ENCODE measurements at places on chromosomes 5 and 9.

- no peak for DNase-seq
Measured at GRCh38 chr5:133994990-133995333, 9.8 kb downstream of the VDAC1 start.

GRCh38 chr5:42923710-42924109 lies 112.0 kb upstream of the SELENOP start:
- no peak for DNase-seq

GRCh38 chr9:107213080-107213479 lies 70.0 kb upstream of the RAD23B start:
- DNase-seq: no peak

DNA sequence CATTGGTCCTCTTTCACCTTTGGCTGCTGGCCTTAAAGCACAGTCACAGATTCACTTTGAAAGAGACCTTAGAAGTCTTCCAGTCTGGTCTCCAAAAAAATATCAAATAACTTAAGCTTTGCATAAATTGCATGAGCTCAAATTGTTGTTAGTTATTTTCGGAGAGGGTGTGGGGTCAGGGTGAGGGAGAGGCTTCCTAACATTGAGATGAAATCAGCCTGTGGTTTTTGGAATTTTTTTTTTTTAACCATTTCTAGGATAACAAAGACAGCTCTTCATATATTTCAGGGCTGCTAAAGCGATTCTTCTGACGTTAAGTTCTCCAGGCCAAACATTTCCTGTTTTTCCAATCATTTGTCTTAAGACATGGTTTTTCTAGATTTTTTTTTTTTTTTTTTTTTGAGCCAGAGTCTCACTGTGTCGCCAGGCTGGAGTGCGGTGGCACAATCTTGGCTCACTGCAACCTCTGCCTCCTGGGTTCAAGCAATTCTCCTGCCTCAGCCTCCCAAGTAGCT lies 4.5 kb downstream of the OCLN start:
- DNase-seq: no peak

GRCh38 chr5:151258816-151259215 lies 5.8 kb downstream of the GM2A start:
- DNase-seq: no peak

- no peak for DNase-seq
Measured at GRCh38 chr5:152568016-152568415, 162.9 kb upstream of the NMUR2 start.

GRCh38 chr5:93240228-93240834 lies 340.7 kb downstream of the NR2F1-AS1 start:
- DNase-seq: no peak

GRCh38 chr5:72531496-72532190 lies 24.4 kb upstream of the ZNF366 start:
- DNase-seq: no peak

- no peak for DNase-seq
Measured at GRCh38 chr9:2662496-2662895, 40.9 kb downstream of the VLDLR start.

DNA sequence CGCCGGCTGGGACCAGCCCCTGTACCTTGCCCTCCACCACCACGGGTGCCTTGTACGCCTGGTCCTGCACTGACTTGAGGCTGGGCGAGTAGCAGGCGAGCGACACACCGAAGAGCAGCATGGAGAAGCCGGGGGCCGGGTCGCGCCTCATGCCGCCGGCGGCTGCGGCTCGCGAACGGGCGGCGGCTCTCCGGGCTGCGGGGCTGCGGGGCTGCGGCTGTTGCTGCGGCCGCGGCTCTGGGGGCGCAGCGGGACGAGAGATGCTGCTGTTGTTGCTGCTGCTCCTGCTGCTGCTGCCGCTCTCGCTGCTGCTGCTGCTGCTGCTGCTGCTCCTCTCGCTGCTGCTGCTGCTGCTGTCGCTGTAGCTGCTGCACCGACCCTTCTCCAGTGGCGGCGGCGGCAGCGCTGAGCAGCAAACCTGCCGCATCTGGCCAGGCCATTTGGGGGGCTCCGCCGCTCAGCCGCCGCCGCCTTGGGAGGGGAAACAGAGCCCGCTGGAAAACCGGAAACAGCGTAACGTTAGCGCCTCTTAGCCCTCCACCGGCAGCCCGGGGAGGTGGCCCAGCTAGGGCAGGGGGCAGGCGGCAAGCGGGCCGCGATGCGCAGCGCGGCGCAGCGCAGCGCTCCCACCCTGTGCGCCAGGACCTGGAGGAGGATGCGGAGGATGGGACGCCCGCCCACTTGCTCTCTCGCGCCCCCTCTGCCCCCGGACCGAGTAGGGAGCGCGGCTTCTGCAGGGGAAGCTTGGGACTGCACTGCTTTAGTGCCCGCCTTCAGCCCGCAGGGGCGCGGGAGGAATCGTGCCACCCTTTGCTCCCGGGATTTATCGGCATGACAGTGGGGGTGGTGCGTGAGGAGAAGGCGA lies at the start of gene NRG2:
NRG2 (minus strand) TSS at position 657 of the 865 bp plus-strand sequence.
- no peak for DNase-seq

GRCh38 chr5:176743868-176744583 lies 66.3 kb upstream of the UNC5A start:
- no peak for DNase-seq

DNA sequence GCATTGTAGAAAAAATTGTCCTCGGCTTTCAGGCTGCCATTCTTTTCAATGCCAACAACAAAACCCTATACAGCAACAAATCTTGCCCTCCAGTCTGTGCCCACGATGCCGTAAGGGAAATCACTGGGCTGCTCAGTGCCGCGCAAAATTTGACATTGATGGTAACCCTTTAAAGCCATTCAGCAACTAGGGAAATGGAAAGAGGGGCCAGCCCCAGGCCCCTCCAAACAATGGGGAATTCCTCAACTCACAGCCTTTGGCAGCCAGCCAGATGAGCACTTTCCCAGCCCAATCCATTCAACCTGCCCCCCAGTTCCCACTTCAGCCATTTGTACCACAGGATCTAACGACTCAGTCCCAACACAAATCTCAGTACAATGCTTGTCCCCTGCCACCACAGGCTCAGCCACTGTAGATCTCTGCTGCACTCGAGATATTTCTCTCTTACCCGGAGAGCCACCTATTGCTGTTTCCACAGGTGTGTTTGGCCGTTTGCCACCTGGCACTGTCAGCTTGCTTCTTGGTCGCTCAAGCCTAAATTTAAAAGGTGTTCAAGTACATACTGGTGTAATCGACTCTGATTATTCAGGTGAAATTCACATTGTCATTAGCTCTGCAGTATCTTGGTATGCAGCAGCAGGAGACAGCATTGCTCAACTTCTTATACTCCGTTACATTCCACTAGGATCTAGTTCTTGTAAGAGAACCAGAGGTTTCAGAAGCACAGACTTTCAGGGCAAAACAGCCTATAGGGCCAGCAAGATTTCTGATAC lies 103.3 kb downstream of the SYK start:
- no peak for DNase-seq

DNA sequence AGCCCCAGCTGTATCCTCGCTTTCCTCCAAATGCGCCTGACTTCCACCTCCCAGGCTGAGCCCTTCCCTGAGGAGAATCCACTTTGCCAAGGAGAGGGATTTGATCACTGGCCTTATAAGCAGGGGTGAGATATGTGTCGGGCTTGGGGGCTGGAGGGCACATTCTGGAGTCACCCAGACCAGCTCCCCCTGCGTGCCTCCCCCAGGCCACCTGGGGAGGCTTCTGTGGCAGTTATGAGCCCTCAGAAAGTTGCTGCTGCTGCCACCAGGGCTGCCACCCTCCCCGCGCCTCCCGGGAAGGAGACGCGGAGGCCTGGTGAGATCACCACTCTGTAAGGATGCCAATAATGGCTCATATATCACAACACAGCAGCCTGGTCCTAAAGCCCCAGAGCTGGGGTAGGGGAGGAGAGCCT lies 211.5 kb downstream of the PAPPA start:
- DNase-seq: no peak

DNA sequence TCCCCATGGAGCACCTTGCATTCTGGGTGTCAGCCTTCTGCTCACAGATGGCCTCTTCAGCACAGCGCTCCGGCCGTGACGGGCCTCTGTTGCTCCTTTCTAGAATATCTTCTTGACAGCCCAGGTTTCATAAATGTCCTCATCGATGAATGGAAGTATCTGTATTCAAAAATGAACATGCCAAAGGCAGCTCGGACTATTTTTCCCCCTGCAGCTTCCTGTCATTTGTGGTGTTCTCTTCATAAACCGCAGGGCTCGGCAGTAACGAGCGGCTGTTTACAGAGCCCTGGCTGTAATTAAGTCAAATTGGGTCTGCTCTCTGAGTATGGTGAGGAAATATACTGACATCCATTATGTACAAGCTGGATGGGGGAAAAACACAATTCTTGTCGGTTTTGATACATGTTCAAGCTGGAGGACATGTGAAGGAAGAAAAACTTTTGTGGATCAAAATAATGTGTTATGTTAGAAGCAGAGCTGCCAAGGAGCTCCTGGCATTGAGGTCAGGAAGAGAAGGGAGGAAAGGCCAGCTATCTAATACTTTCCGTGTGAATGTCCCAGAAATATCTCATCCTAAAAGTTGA lies 154.1 kb upstream of the CD180 start:
- DNase-seq: no peak

DNA sequence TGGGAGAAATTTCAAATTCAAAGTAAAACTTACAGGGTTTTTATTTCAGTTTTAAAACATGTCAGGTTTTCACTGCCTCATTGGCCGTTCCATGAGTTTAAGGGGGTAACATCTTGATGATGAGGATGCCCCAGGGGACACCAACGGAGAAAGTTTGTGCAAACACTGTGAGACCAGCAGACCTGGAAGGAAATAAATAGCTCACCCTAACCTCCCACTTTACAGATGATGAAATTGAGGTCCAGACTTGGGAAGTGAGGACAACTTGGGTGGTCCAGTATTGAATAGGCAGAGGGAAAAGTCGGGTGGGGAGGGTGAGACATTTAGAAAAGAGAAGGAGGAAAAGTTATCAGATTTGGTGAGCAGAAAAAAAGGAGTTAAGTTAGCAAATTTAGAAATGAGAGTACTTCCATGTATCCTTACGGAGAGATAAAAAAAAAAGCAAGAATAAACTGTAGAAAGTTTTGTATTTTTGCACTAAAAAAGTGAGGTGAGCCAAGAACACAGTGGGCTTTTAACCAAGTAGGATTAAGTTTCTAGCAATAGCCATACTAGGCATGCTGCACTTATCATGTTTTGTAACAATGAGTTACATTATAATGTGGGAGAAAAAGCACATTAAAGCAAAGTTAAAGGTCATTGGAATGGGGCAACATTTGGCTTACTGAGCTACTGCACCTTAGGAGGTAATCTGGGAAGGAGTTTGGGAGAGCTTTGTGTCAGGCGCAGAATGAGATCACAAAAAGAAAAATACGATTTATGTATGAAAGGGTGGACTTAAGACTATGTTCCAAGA lies 125.1 kb downstream of the GAS1 start:
- DNase-seq: no peak

- DNase-seq: no peak
Measured at GRCh38 chr9:110688329-110688728, 19.7 kb downstream of the MUSK start.

GRCh38 chr9:105119156-105119555 lies 125.3 kb upstream of the SLC44A1 start:
- DNase-seq: no peak

DNA sequence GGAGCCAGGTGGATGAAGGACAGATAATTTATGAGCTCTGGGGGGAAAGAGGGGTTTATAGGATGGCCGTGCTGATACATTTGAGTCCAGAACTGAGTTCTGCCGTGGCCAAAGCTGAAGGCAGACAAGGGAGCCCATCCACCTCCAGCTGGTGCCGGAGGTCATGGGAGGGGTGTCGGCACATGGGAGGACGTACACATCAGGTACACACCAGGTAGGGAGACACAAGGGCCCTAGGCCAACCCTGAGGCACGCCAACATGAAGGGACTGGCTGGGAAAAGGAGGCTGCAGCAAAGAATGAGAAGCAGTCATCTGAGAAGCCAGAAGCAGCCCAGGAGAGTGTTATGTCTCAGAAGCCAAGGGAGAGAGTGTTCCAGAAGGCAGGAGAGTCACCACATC lies 2.1 kb upstream of the GPRIN1 start:
- DNase-seq: no peak

DNA sequence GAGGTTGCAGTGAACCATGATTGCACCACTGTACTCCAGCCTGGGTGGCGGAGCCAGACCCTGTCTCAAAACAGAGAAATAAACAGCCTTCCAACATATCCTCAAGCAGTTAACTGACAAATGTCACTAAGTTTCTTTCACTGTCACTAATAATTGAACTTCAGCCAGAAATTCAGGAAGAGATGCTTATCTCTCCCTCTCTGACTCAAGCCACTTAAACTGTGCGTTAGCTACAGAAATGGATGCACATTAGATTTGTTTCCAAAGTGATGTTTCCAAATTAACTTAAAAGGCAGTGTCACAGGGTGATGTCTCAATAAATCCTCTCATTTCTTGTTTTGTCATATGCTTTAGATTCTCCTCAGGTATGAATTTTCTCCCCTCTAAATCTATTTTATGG lies 164.9 kb downstream of the KDM4C start:
- no peak for DNase-seq

Measured in keratinocyte (primary cell).